ENCODE measurements at places on chromosomes 16 and 17.

DNA sequence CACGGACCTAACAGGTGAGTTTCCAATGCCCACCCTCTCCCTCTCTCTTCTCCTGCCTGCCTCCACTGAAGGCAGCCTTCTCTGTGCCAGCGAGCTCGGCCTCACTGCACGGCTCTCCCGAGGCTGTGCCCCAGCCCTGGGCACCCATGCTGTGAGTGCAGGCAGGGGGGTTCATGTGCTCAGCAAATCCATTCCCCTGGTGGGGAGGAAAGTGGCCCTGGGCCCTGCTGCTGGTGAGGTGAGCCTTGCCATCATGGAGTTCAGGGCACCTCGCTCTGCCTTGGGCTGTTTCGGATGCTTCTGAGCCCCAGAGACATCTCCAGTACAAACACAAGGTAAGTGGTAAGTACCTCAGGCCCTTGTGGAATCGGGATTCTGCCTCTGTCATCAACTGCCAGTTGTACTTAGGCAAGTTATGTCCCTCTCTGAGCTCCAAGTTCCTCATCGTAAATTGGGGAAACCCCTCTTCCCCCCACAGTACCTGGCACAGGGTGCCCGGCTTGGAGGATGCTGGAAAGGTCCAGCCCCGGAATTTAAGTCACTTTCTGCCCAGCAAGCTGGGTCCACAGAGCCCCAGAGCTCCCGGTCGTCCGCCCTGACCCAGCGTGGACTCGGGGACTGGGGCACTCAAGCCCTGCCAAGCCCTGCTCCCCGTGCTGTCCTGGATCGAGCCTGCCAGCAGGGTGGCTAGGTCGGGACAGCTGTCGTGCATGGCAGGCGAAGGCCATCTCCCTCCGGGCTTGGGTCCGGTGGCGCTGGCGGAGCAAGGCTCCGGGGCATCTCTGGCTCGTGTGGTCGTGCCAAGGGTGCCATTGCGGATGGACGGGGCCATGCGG lies 684 bp upstream of the NUDT16L1 start:
- DNase-seq = no peak

GRCh38 chr16:87560428-87561199 lies 41.7 kb upstream of the JPH3 start:
- DNase-seq = peak; percentile 55

DNA sequence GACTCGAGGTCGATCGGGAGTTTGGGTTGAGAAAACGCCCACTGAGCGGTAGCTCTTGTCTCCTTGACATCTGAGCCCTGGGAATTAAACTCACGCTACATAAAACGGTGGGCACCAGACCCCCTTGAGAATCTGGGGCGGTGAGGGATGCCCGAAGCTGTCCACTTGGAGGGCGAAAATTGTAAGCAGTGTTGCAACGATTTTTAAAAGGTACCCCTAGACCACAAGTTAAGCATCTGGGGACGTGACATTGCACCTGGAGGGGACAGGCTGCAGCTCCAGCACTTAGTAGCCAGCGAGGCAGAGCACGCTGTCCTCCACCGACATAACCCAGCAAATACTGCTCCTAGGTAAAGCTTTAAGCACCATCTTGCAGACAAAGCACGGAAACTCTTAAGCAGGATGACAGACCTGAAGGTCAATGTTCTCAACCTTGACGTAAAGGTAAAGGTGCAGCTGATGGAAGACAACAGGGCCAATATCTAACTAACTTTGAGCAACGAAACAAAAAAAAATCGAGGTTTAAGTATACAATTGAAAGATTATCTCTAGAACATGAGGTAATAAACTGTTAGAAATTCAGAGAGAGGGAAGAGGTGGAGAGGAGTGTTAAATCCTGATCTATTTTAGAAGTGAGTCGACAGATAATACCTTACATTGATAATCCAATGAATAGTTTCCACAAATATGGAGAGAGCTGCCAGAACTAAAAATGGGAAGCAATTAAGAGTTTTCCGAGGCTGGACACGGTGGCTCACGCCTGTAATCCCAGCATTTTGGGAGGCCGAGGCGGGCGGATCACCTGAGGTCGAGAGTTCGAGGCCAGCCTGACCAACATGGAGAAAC lies 921 bp upstream of the CDR2 start:
- DNase-seq = peak; percentile 46

DNA sequence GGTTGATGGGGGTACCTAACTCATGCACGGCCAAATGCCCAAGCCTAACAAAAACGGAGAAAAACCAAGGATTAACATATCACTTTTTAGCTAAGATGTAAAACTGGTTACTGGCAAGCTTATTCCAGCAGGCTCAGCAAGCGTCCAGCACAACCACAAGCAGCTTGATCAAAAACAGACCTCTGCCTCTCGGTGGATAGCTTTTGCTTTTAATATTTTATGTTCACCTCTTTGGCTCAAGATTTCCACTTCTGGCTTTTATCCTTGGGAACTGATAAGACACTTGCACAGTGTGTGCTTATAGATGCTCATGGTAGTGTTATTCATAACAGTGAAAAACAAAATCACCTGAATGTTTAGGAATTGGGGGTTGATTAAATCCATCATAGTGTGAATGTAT lies 206.9 kb upstream of the CACNG5 start:
- peak; percentile 52 for DNase-seq

DNA sequence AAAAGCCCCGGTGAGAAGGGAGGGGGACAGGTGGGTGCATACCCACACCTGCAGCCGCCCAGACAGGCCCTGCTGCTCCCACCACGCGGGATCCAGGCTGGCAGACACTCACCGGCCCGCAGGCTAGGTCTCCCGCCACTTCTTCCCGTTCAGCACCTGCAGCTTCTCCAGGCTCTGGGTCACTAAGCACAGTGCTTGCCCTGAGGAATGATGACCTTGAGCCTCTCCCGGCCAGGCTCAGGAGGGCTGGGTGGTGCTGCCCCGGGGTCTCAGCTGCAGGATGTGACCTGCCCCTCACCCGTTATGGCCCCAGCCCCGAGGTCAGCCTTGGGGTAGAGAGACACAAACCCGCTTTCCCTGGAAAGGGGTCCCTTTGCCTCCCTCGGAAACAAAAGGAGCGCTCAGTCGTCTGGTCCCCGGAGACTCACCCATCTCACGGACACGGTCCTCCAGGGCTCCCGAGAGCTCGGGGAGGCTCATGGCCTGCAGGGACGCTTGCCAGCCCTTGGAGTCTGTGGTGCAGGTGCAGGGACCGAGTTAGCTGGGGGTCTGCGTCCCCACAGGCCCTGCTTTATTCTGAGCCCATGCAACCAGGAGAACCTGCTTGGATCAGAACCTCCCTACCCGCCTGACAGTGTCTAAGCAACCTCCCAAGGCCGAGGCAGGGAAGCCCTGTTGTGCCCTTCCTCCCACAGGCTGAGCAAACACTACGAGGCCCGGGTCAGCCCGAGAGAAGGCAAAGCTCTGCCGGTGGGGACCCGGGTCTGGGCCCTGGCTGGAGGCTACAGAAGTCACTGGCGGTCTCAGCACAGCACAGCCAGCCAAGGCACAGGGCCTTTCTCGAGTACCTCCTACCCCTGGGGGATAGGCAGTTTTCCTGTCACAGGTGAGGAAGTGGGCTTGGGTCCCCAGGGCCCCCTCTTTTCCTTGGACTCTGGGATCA lies 3.8 kb downstream of the NUDT16L1 start:
- DNase-seq = no peak

GRCh38 chr17:63503341-63503705 lies 19.8 kb upstream of the KCNH6 start:
- no peak for DNase-seq

GRCh38 chr16:84932681-84933080 lies 78.7 kb downstream of the ZDHHC7 start:
- DNase-seq = no peak

- no peak for DNase-seq
Measured at GRCh38 chr16:76474048-76474447, 196.8 kb downstream of the CNTNAP4 start.

DNA sequence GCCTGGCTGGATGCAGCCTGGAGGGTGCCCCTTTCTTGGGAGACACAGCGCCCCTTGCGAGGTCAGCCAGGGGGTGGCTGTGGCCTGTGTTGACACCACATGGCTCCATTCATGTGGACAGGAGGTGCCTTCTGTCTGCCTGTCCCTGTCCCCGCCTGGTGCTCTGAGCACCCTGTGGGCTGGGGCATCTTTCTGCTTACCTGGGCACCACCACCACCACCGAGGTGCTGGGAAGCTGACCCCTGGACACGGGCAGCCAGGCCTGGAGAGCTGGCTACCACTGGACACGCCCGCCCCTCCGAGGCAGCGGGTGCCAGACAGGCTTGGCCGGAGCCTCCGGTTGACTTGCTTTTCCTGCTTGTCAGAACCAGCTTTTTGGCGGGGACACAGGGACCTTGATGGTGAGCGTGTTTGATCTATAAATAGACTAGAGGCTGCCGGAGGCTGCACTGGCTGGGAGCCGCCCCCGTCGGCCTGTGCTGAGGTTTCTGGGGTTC lies 121.3 kb upstream of the GSE1 start:
- DNase-seq = no peak

GRCh38 chr17:51833620-51834019 lies 324.9 kb downstream of the CA10 start:
- DNase-seq = no peak

DNA sequence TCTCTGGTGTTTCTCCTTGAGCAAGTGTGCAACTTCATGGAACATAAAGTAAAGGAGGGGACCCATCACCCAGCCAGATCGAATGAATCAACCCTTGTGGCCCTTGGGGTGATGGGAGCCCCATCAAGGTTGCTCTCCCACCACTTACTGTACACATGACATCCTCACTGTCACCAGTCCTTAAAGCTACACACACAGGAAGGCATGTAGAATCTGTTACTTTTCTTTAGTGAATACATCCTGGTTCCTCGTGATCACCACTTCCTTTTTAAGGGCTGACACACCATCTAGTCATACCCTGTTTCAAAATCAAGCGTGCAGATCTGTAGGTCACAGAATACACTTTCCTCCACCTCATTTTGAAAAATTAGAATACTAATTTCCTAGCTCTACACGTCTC lies 22.6 kb upstream of the MPHOSPH6 start:
- no peak for DNase-seq

DNA sequence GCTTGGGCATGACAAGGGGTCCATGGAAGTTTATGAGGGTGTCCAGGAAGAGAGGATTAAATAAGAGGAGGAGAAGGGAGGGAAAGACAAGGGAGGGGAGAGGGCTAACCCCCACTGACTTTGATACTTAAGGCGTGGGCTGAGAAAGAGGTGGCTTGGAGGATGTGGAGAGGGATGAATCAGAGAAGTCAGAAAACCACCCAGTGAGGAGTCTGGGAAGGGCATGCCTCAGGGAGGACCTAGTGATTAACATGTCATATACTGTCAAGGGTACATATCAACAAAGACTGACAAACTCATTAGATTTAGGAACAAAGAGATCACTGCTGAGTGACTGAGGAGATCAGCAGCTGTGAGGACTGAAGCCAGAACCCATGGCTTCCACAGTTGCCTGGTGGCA lies 145.4 kb downstream of the IRX5 start:
- no peak for DNase-seq

DNA sequence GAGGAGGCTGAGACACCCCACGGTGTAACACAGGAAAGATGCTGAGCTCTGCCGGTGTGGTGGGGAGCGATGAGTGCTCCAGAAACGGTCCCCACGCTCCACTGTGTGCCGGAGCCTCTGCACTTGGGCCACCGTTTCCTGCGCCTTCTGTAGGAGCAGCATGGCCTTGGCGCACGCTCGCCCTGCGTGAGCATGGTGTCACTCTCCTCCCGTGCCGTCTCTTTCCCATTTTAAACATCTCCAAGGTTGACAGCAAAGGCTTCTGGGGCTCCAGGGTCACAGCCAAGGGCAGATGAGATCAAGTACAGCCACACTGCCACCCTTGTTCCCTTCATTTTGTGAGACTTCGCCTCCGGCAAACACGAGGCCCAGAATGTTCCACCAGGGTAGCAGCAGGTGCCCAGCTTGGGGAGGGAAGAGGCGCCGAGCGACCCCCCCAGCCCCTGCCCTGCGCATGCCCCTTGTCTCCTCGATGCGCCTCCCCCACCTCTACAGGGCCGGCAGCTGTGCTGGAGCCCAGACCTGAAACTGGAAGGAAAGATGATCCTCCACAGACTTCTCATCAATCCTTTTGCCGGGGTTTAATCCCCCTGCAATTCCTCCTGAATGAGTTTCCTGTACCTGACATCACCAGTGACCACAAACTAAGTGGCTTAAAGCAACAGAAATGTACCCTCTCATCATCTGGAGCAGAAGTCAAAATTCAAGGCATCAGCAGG lies 19.9 kb upstream of the OSGIN1 start:
- no peak for DNase-seq

All from SK-N-DZ (cell line).